ENCODE measurements at places on chromosomes 6 and 20.

DNA sequence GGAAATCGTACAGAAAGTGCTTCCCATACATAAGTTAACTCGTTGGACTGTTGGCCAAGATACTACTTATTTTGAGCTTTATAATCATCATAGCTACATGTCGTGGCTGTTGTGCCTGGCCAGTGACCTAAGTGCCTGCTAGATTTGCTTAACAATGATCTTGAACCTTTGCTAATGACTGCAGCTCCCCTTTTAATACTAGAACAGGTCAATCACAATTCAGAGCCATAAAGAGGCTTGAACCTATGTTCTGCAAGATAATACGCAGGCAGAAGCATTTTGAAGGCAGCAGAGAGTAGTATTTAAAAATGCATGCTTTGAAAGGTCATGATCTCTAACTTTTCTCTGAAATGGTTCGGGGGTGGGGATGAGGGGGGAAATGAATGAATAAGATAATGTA lies 2.5 kb downstream of the MRS2 start:
- no peak for DNase-seq

- DNase-seq = no peak
Measured at GRCh38 chr6:151493161-151493803, 535 bp upstream of the CCDC170 start.

- DNase-seq = no peak
Measured at GRCh38 chr6:875012-875411, 182.1 kb upstream of the EXOC2 start.

- no peak for DNase-seq
Measured at GRCh38 chr20:58498470-58499068, 16.6 kb downstream of the APCDD1L start.

GRCh38 chr6:31401403-31401802 lies 2.0 kb upstream of the MICA start:
- no peak for DNase-seq

GRCh38 chr6:47363736-47364135 lies 54.0 kb upstream of the TNFRSF21 start:
- no peak for DNase-seq

DNA sequence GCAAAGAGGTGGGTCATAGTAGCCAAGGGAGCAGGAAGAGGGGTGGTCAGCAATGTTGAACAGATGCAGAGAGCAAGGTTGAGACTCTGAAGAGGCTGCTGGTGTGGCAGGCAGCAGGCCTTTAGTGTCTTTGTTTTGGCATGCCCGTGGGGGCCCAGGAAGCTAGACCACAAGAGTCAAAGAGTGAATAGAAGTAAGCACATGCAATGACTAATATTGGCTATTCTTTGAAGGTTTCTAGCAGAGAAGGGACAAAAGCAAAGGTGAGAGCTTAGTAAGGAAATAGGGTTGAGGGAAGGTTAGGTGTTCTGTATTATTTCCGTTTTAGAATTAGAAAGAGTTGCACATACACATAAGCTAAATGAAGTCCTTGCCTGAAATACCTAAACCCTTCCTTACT lies 18.8 kb downstream of the TDRD6 start:
- DNase-seq = no peak

DNA sequence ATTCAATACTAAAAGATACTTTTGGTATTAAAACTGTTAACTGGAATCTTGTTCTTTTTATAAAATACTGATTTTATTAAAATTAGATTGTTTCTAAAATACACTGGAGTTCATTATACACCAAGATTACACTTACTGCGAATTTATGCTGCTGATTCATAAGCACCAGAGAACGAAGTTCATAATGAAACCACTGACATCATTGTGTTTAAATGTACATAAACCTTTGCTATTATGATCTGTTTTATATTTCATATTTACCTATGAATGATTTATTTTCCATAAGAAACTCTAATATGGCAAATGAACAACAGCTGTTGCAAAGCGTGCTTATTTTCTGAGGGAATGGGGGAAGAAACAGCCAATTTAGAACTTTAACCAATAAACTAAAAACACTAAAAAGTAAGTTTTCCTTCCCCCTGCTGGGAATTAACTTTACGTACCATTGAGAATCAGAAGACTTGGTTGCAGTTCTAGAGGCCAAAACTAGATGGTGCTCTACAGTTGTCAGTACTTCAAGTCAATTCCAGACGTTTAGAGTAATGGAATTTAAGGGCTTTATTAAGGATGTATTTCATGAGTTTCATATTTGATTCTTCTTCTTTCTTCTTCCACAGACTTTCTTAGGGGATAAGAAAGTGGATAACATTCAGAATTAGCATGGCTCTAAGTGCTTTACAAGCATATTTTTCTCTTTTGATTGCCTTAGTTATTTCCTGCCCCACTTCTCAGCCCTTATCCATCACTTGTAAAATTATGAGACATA lies 30.8 kb upstream of the COL19A1 start:
- DNase-seq = peak; percentile 43

GRCh38 chr6:12174878-12175277 lies 115.3 kb upstream of the EDN1 start:
- DNase-seq = no peak
